Vein endothelial cell (primary cell): ENCODE measurements at places on chromosomes 5 and 9. TPM values are rescaled to one million over a fixed set of nuclear protein-coding genes. Genes with fewer than 3 reads are reported as not detected.

CNTFR gene
- total RNA-seq = not detected in 2 replicates

ISL1 gene
- total RNA-seq = not detected in 2 replicates

SHISAL2B gene
- total RNA-seq = not detected in 2 replicates

OLFM1 gene
- 0.98 and 1.1 TPM in 2 replicates for total RNA-seq

LRRC19 gene
- total RNA-seq = not detected in 2 replicates

PTGR1 gene
- 30.1 and 44.9 TPM in 2 replicates for total RNA-seq

CDX1 gene
- total RNA-seq = not detected in 2 replicates
